ENCODE measurements at places on chromosomes 1 and 21. TPM values are rescaled to one million over a fixed set of nuclear protein-coding genes. Genes with fewer than 3 reads are reported as not detected.

GRCh38 chr21:44935533-44935927 is 4.3 kb upstream of the SLX9 start:
- no peak for DNase-seq

DNA sequence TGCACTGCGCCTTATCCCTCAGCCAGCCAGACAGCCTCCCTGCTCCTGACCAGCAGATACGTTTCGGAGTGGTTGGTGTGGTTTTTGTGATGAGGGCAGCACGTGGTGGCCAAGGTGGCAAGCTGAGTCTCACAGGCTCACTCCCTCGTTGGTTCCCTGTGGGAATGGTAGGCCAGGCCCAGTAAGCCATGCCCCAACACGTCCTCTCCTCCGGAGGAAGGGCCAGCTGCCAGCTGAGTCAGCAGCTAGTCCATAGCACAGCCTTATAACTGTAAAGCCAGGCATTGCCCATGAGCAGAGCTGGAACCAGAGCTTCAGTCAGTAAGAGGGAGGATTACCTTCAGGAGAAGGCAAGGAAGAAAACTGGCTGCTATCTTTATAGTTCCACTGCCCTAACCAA is 29.5 kb downstream of the SZRD1 start:
- DNase-seq, result peak; percentile 60

DNA sequence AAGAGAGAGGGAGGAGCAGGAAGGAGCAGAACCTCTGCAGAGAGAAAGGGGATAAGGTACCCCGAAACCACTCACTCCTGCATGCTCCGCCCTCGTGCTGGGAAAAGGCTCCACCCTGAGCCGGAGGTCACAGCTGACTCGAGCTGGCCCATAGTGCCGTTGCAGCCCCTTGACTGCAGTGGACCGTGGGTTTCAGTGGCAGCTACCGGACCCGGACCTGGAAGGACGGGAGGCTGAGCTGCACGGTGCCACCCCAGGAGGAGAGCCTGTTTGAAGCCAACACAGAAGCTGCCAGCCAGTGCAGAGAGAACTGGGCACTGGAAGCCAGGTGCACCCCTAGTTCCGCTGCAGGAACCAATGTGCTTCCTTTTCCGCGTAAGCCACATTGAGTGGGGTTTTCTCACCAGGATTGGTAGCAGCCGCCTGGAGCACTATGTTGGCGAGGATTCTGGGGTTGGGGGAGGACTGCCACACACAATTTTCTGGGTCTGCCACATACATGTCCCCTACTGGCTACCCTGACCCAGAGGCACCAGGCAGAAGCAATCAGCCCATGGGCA is 83.3 kb downstream of the FBXO2 start:
- DNase-seq, result no peak

- no peak for DNase-seq
Observed at GRCh38 chr1:61138921-61139774, 56.8 kb downstream of the NFIA start.

DNA sequence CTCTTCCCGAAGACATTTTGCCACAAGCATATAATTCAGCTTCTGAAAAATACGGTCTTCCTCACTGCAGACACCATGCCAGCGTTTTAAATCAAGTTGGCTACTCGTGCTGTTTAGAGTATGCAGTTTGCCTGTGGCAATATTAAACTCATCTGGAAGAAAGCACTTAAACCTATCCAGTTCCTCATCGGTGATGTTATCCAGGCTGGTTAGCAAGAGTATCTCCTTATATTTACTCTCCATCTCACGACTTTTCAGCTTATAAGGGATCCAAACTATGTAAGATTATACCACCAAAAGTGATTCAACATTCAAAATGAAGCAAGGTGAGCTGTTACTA is 9.7 kb upstream of the IFI16 start:
- DNase-seq, result no peak

DNA sequence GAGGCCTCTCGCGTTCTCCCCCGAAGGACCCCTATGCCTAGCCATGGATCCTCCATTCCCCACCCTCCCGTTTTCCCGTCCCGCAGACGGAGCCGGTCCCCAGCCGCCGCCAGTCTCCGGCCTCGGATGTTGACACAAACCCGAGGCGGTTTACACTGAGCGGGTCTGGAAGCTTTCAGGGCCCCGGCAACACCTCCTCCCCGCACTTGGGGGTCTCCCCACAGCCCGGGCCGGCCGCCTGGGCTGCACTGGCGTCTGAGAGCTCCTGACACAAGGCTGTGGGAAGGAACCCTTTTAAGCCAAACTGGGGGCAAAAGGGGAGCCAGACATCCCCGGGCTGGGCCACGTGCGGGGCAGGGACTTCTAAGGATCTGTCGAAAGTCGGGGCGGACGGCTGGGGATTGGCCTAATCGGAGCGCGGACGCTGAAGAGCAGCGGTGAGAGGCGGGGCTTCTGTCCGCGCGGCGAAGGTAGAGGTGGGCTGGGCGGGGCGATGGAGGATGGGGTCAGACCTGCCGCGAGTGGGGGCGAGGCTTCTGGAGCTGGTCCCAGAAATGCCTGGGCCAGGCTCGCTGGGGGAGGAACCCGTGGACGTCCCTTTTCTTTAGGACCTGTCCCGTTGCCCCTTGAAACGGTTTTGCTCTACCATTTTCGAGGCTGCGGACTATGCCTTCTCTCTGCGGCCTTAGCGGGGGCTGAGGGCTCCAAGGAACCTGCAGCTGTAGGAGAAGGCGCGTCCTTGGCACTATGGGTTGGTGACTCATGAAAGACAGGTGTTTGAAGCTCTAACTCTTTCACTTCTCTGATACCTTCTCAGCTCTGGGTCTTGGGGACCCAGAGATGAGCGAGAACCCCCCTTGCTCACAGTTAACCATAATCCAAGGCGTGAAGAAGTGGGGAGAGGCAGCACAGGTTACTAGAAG is 1.2 kb upstream of the HPCAL4 start:
- DNase-seq, result no peak

- no peak for DNase-seq
Observed at GRCh38 chr1:199522338-199522737, 505.2 kb upstream of the NR5A2 start.

GRCh38 chr1:183228347-183229220 is 42.5 kb downstream of the LAMC2 start:
- DNase-seq, result no peak

DNA sequence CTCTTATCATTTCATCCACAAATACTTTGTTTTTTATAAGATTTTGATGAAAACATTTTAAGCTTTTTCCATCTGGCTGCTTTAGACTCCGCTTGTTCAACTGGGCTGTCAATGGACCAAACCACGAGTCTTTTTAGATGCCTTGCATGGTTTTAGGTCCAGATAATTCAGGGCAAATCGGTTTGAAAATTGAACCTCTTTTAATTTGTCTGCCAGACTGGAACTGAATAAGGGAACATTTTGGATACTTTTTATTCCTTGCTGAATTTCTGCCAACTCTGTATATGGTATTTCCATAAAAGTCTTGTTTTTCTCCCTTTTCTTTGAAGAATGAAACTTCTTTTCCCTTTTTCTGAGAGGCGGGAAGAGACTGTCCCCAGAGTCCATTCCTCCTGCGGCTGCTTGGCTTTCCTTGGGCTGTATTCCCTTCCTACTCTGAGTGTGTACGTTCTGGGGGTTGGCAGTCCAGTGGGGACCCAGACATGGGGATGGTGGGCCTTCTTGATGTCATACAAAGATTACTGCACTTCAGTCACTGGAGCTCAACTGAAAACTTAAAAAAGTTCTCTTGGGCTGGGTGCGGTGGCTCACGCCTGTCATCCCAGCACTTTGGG is 46.5 kb upstream of the CNN3 start:
- DNase-seq, result peak; percentile 94

DNA sequence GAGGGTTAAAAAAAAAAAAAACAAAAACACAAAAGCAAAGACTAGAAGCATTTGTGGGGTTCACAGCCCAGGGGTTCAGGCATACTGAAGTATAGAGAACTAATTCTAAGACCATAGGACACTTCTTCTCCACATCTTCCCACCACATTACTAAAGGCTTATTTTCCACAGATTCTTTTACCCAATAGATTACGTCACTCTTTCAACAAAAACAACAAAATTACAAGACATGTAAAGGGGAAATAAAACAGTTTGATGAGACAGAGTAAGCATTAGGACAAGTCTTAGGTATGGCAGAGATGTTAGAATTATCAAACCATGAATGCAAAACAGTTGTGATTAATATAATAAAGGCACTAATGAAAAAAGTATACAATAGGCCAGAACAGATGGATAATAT is 2013.7 kb downstream of the MRPL39 start:
- no peak for DNase-seq

DNA sequence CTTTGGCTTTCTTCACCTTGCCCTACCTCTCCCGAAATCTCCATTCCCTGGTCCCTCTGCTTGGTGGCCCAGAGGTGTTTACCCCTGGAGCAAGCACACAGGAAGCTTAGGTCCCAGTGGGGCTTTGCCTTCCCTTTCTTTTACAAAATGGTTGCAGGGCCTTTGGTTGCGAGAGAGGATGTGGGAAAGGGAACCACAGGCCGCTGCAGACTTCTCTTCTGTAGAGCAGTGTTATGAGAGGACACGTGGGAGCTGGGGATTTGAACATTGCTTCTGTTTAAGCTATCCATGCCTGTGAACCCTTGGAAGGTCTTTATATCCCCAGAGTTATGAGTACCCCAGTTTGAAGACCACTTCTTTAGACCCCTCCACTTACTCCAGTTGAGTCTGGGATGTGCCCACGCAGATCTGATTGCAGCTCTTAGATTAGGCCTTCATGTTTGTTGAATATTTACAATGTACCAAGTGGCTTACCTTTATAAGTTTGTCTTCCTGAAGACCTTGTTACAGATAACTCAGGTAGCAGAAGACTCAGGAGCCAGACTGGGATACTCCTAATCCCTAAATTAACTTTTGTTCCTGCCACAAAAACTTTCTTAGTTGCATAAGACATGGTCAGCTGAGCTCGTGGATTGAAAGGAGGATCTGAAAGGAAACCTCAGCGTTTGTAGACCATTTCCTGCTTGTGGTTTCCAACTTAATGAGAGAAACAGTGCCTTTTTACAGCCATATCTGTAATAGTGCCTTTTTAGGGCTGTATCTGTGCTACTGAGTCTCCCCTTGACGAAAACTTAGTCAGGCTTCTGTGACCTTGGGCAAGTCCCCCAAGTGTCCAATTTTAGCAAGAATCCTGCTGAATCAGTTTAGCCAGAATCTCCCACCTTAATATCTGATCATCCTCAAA is 21.9 kb upstream of the IVNS1ABP start:
- peak; percentile 77 for DNase-seq

GRCh38 chr1:204459706-204460105 is 34.9 kb downstream of the PIK3C2B start:
- DNase-seq, result no peak

DNA sequence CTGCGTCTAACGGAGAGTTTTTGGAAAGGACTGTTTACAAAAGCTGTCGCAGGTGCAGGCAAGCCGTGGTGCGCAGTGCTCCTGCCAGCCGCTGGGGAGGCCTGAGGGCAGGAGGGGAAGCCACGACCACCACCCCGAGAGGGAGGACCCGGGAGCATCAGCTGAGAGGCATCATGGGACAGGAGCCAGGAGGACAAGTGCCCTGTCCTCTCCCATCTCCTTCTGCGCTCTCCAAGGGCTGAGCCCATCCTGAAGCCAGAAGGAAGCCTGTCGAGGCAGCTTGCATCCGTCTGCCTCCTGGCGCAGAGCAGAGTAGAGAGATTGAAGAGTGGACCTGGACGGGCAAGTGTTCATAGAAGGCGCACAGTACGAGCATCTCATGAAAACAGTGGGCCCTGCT is 310.9 kb downstream of the KIF26B start:
- DNase-seq, result no peak

DNA sequence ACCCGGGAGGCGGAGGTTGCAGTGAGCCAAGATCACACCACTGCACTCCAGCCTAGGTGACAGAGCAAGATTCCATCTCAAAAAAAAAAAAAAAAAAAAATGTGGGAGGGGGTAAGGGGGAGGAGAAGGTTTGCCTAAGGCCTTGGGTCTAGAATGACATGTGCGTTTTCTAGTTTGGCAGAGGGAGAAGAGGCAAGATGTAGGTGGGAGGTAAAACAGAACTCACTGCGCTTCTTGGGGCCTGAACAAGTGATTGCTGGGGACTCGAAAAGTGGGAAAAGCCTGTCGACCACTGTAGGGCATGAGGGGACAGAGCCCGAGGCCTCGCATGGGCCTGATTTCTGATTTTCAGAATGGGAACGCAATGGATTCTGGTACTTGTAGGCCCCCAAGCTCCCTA is 19.9 kb downstream of the RUNX3 start:
- DNase-seq, result no peak

DNA sequence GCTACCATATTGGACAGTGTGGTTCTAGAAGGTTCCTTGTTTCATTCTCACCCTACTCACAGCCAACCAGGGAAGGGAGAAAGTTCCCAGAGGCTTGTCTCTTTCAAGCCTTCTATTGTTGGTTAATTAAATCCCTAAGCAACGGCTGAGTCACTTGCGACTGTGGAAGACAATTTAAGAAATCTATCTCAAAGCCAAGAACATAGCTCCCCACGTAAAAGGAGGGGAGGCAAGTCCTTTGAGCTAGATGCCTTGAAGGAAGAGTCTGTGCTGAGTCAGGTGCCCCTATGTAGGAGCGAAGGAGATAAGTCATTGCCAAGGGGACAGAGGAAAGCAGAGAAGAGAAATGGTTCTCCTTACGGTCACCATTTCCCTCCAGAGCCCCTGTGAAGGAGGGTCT is 79.4 kb upstream of the PPP2R5A start:
- no peak for DNase-seq

DNA sequence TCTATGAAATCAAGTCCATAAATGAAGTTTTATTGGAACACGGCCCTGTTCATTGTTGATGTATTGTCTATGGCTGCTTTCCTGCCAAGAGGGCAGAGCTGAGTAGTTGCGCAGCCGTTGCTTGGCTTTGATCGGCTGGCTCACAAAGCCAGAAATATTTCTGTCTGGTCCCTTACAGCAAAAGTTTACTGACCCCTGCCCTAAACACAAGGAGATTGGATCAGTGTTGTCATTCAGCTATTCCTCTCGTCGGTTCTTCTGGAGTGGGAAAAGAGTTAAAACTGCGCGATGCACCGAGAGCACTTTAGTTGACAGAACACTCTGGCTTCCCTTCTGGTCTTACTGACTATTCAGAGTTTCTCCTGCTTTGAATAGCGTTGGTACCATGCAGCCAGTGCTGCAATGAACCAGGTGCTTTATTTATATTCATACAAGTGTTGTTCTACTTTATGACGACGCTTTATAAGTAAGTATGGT is 868 bp downstream of the ZBTB40 start:
- DNase-seq, result no peak

- DNase-seq, result peak; percentile 16
Observed at GRCh38 chr1:221781102-221781755, 39.3 kb upstream of the DUSP10 start.

GRCh38 chr1:101338714-101339430 is 102.1 kb downstream of the S1PR1 start:
- DNase-seq, result no peak

- no peak for DNase-seq
Observed at GRCh38 chr1:229769809-229770208, 143.8 kb downstream of the URB2 start.

GRCh38 chr1:89425056-89425455 is 61.2 kb downstream of the GBP6 start:
- DNase-seq, result no peak

- DNase-seq, result peak; percentile 67
Observed at GRCh38 chr1:33893147-33893830, 29.4 kb downstream of the HMGB4 start.

The ANXA9 gene
- 2.6 TPM for polyA plus RNA-seq

The KRTAP19-1 gene
- polyA plus RNA-seq, result not detected

The GJB3 gene
- polyA plus RNA-seq, result 0.12 TPM

The SYNC gene
- polyA plus RNA-seq, result 38.3 TPM

The SMYD2 gene
- polyA plus RNA-seq, result 62.7 TPM

The CD101 gene
- 5.6 TPM for polyA plus RNA-seq

The C2CD2 gene
- 7.2 TPM for polyA plus RNA-seq

The HNRNPCL1 gene
- polyA plus RNA-seq, result not detected

The PAPPA2 gene
- 0.46 TPM for polyA plus RNA-seq

The ZNF648 gene
- polyA plus RNA-seq, result 0.05 TPM

The F13B gene
- polyA plus RNA-seq, result not detected

The APCS gene
- polyA plus RNA-seq, result not detected

The SH3BGR gene
- 121 TPM for polyA plus RNA-seq

The ANGPTL3 gene
- polyA plus RNA-seq, result 0.80 TPM

Measured in muscle of leg (tissue), 16 donors.